ENCODE measurements at places on chromosomes 3 and 15. TPM values are rescaled to one million over a fixed set of nuclear protein-coding genes. Genes with fewer than 3 reads are reported as not detected.

GRCh38 chr15:90104551-90104950, 2.3 kb upstream of the IDH2 start:
- no peaks in the 10 kb centered on the region for H3K36me3 ChIP-seq
- no peak overlapping the region for H3K4me3 ChIP-seq
- no peaks in the 10 kb centered on the region for H3K27me3 ChIP-seq
- no peak for DNase-seq

The BOC gene
- total RNA-seq, result 164 TPM

GRCh38 chr15:42955518-42955917, 34.9 kb upstream of the TTBK2 start:
- DNase-seq, result no peak
- no peaks in the 10 kb centered on the region for H3K27me3 ChIP-seq
- H3K4me1 ChIP-seq, result peaks cover 1% of the 10 kb centered on the region
- H3K4me3 ChIP-seq, result no peak overlapping the region
- no peak overlapping the region for H3K27ac ChIP-seq
- H3K36me3 ChIP-seq, result peaks cover 12% of the 10 kb centered on the region

- no peak overlapping the region for H3K27ac ChIP-seq
- H3K27me3 ChIP-seq, result no peaks in the 10 kb centered on the region
- H3K36me3 ChIP-seq, result peaks cover 2% of the 10 kb centered on the region
- no peak overlapping the region for H3K4me3 ChIP-seq
Measured at GRCh38 chr15:52438047-52438446, 90.6 kb downstream of the MYO5A start.

- no peak overlapping the region for H3K4me3 ChIP-seq
- H3K27ac ChIP-seq, result no peak overlapping the region
- H3K36me3 ChIP-seq, result no peaks in the 10 kb centered on the region
- peaks cover 11% of the 10 kb centered on the region for H3K4me1 ChIP-seq
- no peaks in the 10 kb centered on the region for H3K27me3 ChIP-seq
Measured at GRCh38 chr15:83700082-83700481, 46.2 kb downstream of the ADAMTSL3 start.
